Thoracic aorta endothelial cell (primary cell): ENCODE measurements at places on chromosomes 5 and 9. TPM values are rescaled to one million over a fixed set of nuclear protein-coding genes. Genes with fewer than 3 reads are reported as not detected.

Gene ADAMTS2
- total RNA-seq: 0.50 TPM in 1 of 2 replicates, not detected in the other

Gene CCDC171
- total RNA-seq: 2.1 and 2.9 TPM in 2 replicates

Gene CCDC192
- total RNA-seq: not detected in 2 replicates

Gene CMBL
- 9.0 and 11.6 TPM in 2 replicates for total RNA-seq

Gene EQTN
- total RNA-seq: not detected in 2 replicates

Gene GIN1
- total RNA-seq: 8.4 and 9.9 TPM in 2 replicates

Gene CDC14B
- total RNA-seq: 2.0 and 2.4 TPM in 2 replicates
